ENCODE measurements at places on chromosomes 7 and 10. TPM values are rescaled to one million over a fixed set of nuclear protein-coding genes. Genes with fewer than 3 reads are reported as not detected.

DNA sequence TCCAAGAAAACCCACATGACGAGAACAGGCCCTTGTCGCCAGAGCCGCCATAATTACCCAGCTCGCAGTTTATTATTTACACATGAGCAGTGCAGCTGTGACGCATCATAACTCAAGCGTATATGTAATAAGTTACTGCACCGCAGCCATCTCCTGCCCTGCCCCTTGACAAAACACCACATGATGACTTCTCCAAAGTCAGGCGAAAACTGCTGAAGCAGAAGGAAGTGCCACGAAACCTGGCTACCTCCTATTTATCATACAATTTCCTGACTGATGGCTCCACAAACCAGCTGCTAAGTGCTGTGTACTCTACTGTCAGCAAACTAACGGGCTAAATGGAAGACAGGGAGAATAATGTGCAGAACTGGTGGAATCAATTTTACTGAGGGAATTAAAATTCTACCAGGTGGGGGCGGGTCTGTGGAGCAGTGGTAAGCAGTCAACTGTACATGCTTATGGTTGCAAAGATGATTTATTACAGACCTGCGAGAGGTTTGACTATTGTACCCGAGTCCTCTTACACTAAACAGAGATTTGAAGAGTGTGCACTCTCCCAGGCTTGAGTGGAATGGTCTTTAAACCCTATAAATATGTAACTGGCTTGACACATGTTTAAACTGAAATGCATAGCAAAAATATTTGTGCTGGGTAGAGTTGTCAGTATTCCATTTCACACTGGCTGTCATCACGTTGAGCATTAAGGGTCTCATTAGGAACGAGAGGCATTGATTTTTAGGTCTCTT lies 156.0 kb downstream of the GLI3 start:
- no peak for DNase-seq

DNA sequence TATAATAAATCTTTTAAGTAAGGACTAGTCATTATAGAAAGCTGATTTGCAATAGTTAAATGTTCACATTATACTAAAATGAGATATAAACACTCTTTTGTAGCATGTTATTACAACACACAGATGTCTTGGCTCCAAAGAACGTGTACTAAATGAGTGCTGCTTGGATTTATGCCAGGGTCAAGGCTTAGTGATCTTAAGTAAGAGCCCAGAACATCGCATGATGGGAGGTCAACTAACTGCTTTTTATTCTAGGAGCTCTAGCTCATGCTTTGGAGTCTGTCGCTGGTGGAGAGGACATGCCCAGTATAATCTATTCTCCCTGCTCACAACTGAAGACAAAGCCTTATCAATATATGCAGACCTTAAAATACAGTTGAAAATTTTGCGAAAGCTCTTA lies 315.1 kb downstream of the BBS9 start:
- no peak for DNase-seq

RBM20 gene
- total RNA-seq: 2.7 TPM

DNA sequence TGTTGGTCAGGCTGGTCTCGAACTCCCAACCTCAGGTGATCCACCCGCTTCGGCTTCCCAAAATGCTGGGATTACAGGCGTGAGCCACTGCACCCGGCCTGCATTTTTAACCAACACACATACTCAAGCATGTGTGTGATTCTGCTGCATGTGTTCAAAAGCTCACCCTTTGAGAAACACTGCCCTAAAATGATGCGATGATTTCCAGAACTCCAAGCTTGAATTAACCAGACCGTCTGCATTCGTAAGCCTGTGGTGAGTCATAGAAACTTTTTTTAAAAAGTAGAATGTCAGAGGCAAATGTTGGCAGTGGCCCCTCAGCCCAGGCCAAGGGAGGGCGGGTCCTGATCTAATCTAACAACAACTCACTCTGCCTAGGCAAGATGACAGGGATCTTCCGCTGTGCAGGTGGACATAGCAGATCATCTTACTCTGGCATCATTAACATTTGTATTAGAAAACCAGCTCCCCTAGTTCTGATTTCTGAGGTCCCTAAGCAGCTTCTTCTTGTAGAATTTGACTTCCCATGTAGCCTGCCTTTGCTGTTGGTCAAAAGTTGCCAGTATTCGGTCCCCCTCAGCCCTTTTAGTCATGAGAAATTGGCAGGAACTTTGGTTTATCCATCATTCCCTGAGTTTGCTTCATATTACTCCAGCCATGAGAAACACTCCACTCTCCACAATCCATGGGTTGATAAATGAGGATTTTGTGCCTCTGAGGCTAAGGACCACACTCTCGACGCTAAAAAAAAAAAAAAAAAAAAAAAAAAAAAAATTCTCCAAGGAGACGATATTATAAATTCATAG lies 190.4 kb downstream of the SKIDA1 start:
- no peak for DNase-seq

FRG2B gene
- not detected for total RNA-seq

NKX2-3 gene
- not detected for total RNA-seq

ACTL6B gene
- 4.2 TPM for total RNA-seq

GRCh38 chr10:123750901-123751300 lies 84.7 kb downstream of the GPR26 start:
- DNase-seq: no peak

DNA sequence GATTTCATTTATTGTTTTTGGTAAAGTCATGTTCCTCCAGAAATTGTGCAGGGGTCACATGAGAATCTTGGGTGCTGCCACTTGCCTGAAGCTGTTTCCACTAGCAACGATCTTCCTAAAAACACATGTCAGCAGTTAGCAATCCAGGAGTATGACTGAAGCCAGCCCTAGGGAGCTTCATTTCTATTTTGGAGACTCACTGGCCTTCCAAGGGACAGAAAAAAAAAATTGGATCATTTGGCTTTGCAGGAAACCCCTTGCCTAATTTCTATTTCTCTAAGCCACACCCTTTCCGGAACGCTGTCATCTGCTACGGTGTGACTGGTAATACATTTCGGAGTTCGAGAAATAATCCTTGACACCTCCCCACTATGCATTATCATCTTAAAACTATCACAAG lies 204.7 kb downstream of the TAX1BP1 start:
- no peak for DNase-seq

- DNase-seq: no peak
These were observed 19.5 kb downstream of the RPA3 start for GRCh38 chr7:7698930-7699329.

GNGT1 gene
- not detected for total RNA-seq

DNA sequence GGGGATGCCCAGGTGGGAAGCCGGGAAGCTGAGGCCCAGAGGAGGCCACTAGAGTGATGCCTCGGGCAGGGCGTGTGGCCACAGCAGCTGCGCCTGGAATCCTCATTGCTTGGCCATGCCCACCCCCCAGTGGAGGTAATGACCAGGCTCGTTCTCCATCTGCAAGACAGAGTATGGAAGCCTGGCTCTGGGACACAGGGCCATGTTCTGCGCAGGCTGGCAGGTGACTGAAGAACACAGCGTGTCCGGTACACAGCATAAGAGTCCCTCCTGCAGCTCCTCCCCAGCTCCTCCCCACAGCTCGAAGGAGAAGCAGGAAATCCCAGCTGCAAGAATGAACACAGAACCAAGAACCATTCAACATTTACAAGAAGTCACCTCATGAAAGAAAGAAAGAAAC lies 64.8 kb downstream of the SMURF1 start:
- no peak for DNase-seq

DNA sequence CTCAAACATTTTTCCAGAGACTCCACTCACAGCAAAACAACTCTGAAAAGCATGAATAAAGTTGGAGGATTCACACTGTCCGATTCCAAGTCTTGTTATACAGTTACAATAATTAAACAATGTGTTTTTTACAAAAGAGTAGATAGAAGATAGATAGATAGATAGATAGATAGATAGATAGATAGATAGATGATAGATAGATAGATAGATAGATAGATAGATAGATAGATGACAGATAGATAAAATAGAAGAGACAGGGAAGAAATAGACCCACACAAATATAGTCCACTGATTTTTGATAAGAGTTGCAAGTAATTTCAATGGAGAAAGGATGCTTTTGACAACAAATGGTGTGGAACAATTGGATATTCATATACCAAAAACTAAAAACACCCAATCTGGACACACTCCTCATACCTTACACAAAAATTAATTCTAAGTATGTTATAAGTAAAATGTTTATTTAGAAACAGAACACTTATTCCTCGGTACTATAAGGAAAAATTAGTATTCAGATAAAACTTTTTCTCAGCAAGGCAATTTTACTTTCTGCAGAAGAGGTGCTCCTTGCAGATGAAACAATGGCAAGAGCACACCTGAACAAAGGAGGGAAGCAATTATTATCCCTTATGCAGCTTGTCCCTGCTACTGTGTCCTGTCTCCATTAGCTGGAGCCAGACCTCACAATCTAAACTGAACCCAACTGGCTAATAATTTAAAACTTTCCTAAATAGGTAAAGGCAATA lies 5.7 kb upstream of the TAS2R39 start:
- DNase-seq: no peak

DNA sequence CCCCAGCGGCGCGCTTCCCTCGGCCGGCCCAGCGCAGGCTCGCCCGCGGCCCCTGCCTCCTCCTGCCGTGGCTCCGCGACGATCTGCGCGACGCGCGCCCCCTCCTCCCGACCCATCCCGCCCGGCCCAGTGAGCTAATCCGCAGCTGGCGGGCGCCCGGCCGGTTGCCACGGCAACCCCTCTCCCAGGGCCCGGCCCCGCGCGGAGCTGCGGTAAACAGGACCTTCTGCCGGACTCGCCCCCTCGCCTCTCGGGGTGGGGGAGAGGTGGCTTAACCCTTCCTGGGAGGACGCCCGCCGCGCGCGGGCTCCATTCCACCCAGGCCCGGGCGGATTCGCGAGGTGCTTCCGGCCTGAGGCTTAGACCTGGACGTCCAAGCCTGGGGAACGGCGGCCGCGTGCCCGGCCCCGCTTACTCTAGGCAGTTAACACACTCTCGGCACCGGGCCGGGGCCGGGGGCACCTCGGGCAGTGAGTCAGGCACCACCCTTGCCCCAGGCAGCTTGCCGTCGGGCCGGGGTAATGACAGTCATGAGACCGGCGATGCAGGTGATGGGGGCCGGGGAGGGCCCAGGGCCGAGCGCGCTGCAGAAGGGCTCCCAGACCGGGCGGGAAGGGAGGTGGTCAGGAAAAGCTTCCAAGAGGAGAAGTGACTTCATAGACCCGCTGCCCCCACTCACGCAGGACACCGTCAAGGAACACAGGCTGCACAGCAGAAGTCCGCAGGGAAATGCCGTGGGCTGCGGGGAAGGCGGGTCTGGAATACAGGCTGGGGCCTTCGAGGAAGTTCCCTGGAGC lies at the start of gene DENND2A:
DENND2A (minus strand) TSS at position 87 of the 797 bp plus-strand sequence. CDS start 38,416 bp downstream, outside the sequence.
- DNase-seq: peak; percentile 76

DNA sequence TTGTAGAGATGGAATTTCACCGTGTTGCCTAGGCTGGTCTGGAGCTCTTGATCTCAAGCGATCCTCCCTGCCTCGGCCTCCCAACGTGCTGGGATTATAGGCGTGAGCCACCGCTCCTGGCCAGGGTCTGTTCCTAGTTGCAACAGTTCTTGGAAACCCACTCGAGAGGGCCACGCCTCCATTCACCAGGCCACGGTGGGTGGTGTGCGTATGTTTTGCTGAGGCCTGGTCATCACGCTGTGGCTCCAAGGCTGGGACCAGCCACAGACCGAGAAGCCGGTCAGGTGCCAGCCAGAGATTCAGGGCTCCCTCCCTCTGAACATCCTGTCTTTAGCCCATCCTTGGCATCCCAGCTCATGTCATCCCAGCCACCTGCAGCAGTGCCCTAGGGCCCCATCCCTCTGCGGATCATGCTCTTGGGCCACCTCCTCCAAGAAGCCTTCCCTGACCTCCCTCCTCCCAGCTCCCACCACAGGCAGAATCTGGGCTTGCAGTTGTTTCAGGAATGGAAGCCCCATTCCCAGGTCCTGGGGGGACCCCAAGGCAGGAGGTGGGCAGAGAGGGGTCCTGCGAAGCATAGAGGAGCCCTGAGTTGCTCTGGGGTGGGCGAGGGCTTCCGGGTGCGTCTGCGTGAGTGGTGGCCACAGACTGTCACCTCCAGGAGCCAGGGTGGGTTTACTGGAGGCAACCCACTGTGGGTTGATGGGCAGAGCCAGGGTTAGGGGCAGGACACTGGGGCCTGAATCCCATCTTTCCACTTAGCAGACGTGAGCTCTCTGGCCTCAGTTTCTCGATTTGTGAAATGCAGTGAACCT lies 5.2 kb downstream of the LAT2 start:
- no peak for DNase-seq

ABCB4 gene
- total RNA-seq: 0.65 TPM

DNA sequence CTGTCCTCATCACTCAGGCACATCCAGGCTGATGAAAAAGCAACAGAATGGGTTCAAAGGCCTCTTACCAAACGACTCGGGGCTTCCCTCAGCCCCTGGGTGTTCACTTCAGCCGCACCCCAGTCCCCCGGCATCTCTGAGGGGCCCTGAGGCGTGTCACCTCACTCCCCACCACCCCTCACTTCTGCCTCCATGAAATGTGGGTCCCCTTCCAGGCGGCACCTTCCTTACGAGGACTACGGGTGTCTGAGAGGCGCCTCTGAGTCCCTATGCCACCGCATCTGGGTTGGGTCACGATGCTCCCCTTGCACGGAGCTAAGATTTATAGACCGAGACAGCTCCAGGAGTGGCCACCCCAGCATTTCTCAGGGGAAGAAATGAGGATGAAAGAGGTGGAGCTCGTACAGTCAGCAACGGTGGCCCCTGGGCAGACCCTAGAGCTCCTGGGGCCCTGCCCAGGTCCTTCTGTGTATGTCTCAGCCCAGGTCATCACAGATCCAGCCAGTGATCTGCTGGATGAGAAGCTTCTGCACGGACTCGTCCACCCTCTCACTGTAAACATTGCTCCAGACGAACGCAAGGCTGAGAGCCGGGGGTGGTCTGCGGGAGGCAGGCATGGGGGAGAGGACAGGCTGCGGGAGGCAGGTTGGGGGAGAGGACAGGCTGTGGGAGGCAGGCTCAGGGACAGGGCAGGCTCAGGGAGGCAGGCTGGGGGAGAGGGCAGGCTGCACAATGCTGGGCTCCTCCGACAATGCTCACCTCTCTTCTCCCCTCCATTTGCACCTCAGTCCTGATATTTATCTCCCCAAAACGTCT lies 408.2 kb downstream of the DNAJB6 start:
- DNase-seq: no peak

DNA sequence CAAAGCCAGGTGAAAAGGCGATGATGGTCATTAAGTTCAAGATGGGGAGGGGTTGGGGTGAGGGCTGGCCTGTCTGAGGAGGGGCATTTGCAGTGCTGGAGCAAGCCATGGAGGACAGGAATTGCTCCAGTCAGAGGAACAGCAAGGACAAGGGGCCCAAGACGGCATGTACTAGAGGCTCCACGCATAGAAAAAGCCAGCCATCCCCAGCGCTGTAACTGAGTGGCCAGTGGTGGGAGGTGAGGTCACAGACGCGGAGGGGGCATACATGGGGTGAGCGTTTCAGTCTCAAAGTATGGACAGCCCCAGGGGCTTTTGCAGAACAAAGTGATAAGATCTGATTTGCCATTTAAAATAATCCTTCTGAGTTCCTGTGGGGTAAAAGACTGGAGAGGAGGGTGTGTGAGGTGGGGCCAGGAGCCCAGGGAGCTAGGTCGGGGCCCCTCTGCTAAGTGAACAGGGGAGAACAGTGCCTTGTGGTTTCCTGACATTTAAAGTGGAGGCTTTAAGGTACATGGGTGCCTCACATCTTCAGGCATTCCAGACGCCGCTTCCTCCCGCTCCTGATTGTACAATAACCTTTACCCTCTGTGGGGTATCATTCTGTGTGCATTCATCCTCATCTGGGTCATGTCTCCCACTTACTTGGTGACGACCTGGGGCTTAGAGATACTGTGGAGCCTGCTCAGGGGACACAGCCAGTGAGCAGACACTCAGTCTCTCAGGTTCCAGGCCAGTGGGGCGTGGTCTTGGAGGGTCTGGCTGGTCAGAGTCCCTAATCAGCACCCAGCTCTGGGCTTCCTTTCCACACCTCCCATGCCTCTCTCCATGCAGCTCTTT lies 105.6 kb upstream of the GPR26 start:
- DNase-seq: no peak

GRCh38 chr10:55141892-55142291 lies 340.9 kb upstream of the PCDH15 start:
- no peak for DNase-seq

SLC39A12 gene
- not detected for total RNA-seq
